ENCODE measurements at places on chromosomes 13 and 19.

DNA sequence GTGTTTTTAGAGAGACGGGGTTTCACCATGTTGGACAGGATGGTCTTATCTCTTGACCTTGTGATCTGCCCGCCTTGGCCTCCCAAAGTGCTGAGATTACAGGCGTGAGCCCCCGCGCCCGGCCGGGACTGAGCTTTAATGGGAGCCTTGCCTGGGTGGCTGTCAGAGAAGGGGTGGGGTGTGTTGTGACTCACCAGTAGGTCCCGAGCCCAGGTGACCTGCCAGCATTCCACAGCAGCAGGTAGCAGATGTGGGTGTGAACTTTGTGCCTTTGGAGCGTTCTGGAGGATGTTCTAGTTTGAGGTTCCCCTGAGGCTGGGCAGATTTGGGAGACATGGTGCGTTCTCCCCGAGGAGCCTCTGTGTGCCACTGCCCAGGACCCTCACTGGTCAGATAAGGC, 7.1 kb upstream of the EPN1 start:
- no peak for DNase-seq

GRCh38 chr19:33569821-33570220, 48.2 kb upstream of the PEPD start:
- DNase-seq, result no peak

DNA sequence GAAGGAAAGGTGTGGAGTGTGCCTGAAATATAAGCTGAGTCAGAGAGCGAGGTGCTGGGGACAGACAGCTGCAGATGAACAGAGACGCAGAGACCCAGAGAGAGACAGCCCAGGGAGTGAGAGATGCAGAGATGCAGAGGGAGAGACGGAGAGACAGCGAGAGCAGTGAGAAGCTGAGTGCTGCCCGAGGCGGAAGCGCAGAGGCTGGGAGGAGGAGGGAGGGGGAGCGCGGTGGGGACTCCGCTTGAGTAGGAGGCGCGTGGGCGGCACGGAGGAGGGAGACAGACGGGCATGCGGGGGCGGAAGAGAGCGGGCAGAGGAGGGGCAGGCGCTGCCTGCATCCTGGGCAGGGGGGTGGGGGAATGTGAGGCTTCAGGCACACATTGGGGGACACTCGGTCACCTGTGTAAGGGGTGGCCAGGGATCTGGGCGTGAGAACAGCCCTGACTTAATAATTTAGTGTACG, 25.7 kb downstream of the SLC8A2 start:
- DNase-seq, result no peak

DNA sequence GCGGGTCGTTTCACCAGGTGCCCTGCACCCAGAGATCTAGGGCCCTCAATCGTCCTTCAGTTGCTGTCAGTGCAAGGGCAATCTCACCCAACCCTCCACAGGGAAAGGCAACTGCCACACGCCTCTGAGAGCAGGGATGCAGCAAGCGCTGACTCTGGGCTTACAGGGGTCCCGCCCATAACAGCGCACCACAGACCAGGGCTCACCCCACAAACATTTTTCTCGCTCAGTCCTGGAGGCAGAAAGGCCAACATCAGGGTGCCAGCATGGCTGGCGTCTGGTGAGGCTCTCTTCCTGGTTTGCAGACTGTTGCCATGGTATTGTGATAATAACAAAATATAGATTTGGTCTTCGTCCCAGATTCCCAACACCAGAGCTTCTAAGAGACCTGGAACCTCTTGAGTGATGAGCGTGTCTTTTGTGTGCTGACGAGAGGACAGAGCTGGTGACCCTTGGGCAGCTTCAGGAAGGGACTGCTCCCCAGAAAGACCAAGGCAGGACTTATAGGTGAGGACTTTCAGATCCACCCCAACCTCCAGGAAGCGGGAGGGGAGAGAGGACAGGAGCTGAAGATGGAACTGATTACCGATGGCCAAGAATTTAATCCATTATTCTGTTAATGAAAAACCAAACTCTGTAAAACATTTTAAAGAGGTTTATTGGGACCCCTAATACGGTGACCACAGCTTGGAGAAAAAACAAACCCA, 51.3 kb downstream of the C13orf46 start:
- no peak for DNase-seq

GRCh38 chr19:23263870-23264590, 13.8 kb upstream of the ZNF724 start:
- no peak for DNase-seq

- DNase-seq, result no peak
Observed at GRCh38 chr13:31214435-31214834, 14.7 kb downstream of the B3GLCT start.

DNA sequence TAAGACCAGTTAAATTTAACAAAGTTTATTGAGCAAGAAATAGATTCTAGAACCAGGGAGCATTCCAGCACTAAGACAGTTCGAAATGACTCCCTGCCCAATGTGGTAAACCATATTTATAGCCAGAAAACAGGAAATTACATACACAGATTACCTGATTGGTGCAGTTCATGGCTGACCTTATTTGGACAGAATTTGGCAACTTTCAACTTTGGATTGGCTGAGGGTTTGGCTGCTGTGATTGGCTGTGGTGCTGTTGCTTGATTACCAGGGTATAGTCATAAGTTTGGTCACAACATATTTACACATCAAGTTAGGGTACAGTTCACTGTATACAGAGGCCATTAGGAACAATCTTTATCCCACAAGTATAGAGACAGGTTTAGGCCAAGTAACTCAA, 984.8 kb upstream of the MIR17HG start:
- DNase-seq, result no peak

GRCh38 chr19:30539315-30539714, 167.1 kb downstream of the ZNF536 start:
- DNase-seq, result no peak

All from LoVo (cell line).